ENCODE measurements at places on chromosomes 2 and 18.

DNA sequence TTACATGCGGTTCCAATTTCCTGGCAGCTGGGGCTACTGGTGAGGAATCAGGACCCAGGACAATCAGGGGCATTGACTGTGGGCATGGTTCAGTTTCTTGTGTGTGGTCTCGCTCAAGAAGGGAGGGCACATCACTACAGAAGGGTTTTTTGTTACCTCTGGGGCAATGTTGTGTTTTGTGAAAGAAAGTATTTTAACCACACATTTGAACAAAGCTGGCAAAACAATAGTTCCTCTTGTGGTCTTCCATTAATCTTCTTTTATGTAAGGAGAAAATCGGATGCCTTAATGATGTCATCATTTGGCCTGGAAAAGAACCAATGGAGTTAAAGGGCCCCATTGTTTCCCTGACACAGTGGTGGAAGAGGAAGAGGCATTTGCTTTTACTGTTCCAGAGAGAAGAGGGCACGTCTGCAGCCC, 197.4 kb downstream of the SH3BP4 start:
- no peak for DNase-seq

DNA sequence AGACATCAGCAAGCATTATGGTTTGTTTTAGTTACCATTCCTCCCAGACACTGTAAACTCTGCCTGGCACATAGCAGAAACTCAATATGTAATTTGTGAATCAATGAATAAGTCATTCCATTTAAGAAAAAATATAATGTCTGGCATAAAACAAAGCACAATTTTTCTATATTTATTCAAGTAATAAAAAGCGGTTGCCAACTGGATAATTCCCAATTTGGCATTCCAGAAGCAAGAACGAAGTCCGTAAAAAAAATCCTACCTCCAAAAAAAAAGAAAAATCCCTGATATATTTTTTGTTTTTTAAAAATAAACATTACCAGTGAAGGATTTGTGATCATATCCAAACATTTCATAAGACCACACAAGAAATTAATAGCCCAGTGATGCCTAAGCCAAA, 351.3 kb upstream of the LRRTM4 start:
- no peak for DNase-seq

- DNase-seq = no peak
Measured at GRCh38 chr18:31373641-31374040, 2.9 kb upstream of the DSG4 start.

DNA sequence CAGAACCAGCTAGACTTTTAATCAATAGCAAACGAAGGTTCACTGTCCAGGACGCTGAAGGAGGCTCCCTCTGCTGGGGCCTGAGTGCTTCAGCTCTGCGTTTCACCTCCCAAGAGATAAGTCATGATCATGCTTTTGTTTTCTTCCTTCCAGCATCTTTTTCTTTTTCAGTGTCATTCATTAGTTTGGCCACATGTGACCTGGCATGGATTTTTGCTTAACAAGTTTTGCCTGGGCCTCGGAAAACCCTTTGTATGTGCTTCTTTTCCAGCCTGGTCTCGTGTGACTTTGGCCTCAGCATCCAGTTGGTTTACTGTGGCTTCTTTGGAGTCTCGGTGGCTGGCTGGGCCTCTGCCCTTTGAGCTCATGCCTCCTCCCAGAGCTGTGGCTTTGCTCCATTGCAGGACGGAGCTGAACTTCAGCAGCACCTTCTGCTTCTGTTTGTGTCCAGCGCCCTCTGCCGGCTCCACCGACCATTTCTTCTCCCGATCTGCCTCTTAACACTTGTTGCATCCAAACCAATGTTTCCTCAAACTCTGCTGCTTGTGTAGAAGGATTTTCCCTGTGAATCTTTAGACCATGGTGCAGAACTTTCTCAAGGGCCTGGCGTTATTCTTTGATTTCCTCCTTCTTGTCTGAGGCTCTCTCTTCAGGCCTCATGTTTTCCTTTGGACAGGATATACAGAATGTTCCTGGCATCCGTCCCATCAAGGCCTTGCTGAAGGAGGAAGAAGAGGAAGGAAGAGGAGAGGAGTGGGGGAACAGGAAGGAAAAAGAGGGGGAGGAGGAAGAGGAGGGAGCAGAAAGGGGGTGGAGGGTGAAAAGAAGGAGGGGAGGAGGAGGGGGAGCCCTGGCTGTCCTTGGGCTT, 23.6 kb upstream of the HES6 start:
- peak; percentile 89 for DNase-seq

DNA sequence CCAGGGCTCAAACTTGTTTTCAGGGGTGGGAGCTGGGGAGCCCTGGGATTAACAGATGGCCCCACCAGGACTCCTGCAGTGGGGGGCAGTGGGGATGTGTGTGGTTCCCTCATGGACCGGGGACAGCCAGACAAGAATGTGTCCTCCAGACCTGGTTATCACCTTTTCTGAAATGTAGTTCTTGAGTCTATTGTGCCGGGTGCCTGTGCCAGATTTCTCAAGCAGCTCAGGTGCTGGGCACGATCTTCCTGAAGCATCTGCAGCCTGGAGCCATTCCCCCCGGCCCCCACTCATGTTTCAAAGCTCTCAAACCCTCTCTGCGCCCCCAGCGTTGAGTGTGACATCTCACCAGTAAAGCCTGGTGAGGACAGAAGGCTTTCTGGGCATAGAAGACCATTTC, 48.4 kb upstream of the HAAO start:
- DNase-seq = no peak

All from amniotic epithelial cell (primary cell).